Stimulated activated memory B cell treated with anti-CD40 and anti-IgM and Interleukin-4, amounts not matched to agents 10 μg/mL and 1 μg/mL and 100 μg/mL, for 72 hours (primary cell): ENCODE measurements at places on chromosomes 4 and X.

DNA sequence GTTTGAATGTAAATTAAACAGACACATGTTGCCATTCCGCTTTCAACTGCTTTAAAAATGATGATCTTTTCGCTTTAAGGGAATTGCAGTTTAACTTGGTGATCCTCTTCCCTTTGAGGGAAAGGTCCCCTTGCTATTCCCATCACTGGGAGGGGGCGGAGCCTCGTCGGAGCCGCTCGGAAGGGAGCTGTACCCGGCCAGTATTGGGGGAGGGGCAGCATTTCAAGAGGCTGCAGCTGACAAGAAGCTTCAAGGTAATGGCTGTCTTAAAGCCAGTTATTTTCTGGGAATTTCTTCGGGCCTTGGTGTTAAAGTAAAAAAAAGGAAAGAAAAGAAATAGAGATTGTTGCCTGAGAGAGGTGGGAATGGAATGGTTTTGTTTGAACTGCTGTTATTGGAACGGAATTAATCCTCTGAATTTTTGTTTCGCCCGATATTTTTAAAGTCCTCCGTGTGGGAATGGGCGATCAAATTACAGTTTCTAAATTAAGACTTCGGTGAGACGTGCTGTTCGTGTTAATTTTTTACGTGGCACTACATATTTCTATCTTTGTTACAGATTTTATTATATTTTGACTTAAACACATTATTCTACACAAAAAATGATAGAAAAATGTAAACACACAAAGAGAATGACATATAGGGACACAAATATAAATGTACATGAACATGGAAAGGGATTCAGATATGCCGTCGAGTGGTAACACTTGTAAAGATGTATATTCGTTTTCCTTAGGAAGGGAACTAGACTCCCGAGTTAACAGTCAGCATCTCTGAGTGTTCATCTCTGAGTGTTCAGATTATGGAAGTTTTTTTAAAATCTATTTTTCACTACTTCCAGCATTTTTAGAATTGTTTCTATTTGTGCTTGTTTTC lies 9.2 kb downstream of the PWWP3B start:
- no peak for ATAC-seq

GRCh38 chrX:65720381-65720964 lies 53.0 kb downstream of the MSN start:
- ATAC-seq = no peak

DNA sequence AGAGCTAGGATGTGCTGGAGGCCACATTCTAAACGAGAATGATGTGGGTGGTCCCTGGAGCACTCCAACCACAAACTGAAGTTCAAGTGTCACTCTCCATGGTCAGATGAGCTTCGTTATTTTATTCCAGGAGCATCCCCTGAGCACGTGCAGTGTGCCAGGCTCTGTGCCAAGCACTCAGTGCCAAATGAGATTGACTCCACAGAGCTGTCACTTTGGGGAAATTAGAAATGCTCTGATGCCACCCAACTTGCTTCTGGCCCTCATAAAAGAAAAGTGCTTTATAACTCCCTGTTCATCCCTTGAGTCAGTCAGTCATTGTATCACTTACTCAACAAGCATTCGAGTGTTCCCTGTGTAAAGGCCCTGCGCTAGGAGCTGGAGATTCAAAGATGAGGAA lies 91.2 kb downstream of the RTL5 start:
- ATAC-seq = no peak

DNA sequence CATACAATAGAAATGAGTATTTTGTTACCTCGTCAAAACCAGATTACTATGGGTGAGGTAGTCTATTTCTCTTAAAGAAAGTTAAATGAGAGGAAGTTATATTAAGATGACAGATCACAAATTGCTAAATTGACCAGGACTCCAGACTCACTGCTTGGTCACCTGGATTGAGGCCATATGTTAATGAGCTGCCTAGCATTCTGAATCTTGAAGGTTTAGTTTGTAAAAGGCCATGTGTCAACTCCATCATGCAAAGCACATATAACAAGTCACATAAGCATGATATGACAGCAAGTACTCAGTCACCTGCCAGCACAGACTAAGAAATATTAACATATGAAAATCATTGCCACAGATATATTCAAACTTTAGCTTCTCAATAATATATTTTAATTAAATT lies 72.6 kb downstream of the EPHA5 start:
- ATAC-seq = no peak

- no peak for ATAC-seq
These were observed 32.8 kb downstream of the FAM149A start for GRCh38 chr4:186137196-186137794.

- no peak for ATAC-seq
These were observed 107.7 kb downstream of the ANXA3 start for GRCh38 chr4:78659264-78659663.

DNA sequence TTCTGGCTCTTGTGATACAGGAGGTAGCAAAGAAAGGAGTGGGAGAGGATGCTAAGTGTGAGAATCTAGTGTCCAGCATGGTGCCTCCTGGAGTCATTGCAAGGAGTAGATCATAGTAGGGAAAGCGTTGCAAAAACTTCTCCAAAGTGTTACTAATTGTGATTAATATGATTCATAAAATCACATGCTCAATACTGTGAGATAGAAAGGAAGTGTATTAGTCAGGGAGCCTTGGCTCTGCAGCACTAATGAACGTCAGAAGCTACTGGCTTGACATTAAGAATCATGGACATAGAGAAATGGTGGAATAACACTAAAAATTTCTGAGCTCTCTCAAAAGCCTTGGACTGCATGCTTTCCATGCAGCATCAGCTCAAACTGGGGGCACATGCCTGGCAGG lies 299.1 kb downstream of the EVC2 start:
- no peak for ATAC-seq

DNA sequence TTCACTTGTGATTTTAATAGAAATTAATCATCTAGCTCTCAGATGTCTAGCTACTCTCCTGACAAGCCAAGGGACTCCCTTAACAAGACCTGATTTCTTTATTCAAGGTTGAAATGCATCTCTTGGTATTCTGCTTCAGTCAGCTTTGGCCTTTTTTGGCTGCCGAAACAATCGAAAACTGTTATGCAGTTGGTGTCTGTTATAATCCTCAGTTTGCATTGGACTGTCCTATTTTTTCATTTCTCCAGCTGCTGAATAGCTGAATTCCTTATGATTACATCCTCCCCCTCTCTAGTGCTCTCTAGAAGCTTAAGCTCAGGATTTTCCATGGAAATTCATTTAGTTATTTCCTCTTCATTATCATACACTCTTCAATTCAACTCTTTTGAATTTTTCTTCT lies 177.2 kb downstream of the TRIML1 start:
- no peak for ATAC-seq

GRCh38 chr4:1593881-1594345 lies 90.2 kb downstream of the FAM53A start:
- ATAC-seq = no peak

- ATAC-seq = no peak
These were observed 355.7 kb upstream of the NOCT start for GRCh38 chr4:138659812-138660316.

- ATAC-seq = no peak
These were observed 64.9 kb downstream of the ANKRD50 start for GRCh38 chr4:124647599-124647998.
